ENCODE measurements at places on chromosomes 6 and 20.

DNA sequence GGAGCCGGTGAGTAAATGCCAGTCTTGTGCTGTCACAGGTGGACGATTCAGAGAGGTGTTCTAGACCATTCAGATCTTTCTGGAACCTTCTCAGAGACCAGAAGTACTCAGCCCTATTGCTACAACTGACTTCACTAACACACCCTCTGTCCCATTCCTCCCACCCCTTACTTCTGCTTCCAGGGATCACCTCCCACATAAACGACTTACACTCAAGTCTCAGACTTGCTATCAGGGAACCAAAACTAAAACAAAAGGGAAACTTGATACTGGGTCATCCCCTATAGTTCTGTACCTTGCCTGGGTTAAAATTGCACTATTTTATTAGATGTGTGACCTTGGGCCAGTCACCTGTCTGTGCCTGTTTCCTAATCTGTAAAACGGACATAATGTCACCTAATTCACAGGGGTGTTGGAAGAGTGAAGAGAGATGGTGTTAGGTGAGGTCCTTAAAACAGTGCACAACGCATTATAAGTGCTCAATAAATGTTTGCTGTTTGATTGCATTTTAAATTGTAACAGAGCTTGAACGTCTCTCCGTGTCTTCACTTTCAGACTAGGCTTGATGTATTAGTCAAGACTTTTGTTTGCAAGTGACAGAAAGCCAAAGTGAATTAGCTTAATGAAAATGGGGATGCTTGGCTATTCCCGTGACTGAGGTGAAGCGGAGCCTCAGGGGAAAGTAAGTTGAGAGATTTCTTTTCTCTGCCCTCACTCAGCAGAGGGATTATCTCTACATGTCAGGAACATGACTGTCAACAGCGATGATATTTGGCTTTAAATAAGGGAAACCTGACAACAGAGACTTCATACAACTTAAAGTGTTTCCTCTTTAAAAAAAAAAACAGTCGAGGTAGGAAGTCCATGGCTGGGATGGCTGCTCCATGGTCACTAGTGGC is 3.0 kb upstream of the SRXN1 start:
- DNase-seq, result no peak

DNA sequence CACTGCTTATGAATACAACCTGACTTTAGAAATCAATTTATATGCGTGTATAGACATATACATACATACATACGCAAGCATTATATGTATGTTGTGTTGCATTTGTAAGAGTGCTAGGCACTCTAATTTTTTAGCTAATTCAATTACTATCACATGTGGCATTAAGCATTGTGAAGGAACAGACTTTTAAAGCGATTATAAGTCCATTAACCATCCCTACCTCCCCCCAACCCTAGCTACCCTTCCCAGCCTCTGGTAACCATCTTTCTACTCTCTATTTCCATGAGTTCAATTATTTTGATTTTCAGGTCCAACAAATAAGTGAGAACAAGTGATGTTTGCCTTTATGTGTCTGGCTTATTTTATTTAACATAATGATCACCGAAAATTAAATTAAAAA is 453.8 kb downstream of the DOK5 start:
- DNase-seq, result no peak

- DNase-seq, result no peak
Observed at GRCh38 chr20:51695574-51696303, 72.5 kb downstream of the ATP9A start.

DNA sequence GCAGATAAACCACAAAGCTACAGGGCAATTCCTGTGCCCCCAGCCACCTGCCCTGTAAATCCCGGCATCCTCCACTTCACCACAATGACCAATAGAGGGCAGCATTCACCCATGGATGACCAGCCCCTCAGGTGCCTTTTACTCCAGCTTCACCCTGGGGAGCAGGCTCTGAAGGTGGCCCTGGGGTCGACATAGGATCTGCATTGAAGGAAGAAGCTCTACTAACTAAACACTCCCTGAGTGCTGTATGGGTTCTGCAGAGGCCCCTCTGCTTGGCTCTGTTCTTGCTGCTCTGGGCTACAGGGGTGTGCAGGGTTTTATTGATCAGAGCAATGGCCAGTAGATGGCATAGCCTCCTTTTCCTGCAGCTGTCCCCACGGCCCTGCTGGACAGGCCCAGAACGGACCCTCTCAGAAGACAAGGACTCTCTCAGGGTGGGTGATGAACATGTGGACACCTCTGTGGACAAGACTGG is 20.3 kb downstream of the CST4 start:
- peak; percentile 47 for DNase-seq

GRCh38 chr20:51280047-51280446 is 257.1 kb upstream of the KCNG1 start:
- no peak for DNase-seq

- DNase-seq, result no peak
Observed at GRCh38 chr20:11376420-11376819, 541.3 kb upstream of the BTBD3 start.

- DNase-seq, result no peak
Observed at GRCh38 chr20:44720997-44721784, 6.0 kb downstream of the CCN5 start.

- DNase-seq, result peak; percentile 74
Observed at GRCh38 chr20:34522969-34523871, 7.0 kb downstream of the DYNLRB1 start.

- DNase-seq, result no peak
Observed at GRCh38 chr6:124438546-124439065, 523.6 kb upstream of the RNF217 start.

- no peak for DNase-seq
Observed at GRCh38 chr6:6559994-6560570, 28.4 kb upstream of the LY86 start.

- peak; percentile 46 for DNase-seq
Observed at GRCh38 chr6:36599791-36600209, 5.6 kb downstream of the SRSF3 start.

GRCh38 chr20:3794701-3795420 is 1.2 kb upstream of the CDC25B start:
- DNase-seq, result no peak

- no peak for DNase-seq
Observed at GRCh38 chr6:27667657-27668441, 194.9 kb upstream of the ZNF184 start.

GRCh38 chr20:31815408-31816188 is 3.6 kb upstream of the MYLK2 start:
- DNase-seq, result no peak

DNA sequence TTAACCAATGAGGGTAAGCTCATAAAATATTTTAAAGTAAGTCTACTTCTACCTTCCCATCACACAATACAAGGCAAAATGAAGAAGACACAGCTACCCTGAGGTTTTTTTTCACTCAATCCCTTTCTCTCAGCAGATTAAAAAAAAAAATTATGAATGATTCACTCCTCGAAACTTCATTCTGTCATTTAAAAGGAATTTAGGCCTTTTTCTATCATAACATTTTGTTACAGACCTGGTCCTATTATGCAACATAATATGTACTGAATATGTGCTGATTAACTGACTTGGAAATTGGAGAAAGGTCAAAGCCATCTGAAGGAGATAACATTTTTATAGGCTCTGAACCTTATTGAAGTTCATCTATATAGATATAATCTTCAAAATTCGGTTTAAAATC is 45.5 kb downstream of the PRL start:
- DNase-seq, result no peak

DNA sequence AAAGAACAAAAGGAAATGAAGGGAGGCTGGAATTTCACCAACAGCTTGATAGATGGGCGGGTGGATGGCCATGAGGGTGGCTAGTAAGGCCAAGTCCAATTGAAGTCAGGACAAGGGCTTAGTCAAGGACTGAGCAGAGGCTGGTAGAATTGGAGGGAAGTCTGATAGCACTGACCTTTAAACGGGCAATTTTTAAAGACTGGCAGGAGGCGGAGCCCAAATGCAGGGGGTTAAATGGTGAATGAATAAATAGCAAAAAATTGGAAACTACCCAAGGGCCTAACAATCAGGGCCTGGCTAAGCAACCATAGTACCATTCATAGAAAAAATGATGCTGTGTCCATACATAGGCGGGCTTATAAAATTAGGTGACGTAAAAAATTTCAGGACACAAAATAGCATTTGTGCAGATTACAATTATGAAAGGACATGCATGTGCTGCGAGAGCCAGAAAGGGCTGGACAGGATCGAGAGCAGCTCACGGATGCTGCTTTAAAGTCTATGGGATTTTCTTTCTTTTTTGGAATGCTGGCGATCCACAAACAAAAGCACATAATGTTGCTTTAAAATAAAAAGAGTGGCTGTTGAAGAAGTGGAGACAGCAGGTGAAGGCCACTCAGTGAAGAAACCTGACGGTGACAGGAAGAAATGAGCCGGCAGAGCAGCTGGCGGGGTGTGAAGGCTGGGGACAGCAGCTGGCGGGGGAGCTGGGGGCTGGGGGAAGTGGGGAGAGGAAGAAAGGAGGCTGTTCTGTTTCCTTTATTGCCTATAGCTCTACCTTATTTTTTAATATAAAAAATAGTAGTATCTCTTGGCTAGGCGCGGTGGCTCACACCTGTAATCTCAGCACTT is 42.8 kb upstream of the TAF8 start:
- DNase-seq, result no peak

DNA sequence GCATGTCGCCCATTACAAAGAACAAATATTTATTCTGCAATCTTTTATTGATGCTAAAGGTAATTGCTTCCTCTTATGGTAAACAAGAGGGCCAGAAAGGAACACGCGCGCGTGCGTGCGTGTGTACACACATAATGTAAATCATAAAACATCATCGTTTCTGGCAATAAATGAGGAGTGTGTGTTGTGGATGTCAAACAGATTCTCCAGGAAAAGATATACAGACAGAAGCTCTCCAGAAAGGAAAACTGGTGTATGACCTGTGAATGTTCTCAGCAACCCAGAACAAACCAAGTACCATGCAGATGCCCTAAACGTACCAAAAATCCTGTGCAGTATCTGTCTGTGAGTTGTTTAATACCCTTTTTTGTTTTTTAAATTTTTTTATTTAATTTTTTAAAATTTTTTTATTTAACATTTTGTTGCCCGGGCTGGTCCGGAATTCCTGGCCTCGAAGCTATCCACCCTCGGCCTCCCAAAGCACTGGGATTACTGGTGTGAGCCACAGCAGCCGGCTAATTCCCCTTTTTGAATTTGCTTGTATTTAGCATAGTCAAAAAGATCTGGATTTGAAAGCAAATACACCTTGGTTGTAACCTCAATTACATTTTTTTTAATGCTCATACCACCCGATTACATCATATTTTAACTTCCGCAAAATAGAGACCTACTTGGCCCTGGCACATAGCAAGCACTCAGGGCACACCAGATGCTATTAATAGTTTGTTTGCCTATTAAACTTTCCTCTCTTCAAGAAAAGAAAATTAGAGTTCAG is 909 bp upstream of the NUDT3 start:
- no peak for DNase-seq

DNA sequence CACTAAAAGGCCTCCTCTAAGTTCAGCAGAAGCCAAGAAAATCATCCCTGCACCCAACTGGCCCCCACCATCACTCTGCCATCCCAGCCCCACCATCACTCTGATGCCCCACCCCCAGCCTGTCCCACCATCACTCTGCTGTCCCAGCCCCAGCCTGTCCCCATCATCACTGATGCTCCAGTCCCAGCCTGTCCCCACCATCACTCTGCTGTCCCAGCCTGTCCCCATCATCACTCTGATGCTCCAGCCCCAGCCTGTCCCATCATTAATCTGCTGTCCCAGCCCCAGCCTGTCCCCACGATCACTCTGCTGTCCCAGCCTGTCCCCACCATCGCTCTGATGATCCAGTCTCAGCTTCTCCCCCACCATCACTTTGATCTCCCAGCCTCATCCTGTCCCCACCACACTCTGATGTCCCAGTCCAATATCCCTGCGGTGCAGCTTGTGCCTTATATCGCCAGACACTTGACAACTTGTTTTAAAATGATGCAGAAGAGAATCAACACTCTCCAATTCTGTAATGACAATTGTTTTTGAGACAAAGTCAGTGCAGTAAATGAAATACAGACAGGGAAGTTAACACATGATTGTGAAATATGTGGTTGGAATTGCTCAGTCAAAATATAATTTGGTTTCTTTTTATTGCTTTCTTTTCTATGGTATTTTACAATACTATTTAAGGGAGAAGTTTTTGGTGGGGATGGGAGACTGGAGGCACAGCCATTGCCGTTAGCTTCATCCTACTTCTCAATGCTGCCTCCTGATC is 100.8 kb downstream of the TNFAIP3 start:
- DNase-seq, result peak; percentile 1

- no peak for DNase-seq
Observed at GRCh38 chr6:35754452-35755277, 17.8 kb downstream of the ARMC12 start.

- DNase-seq, result no peak
Observed at GRCh38 chr20:1563598-1563997, 6.1 kb upstream of the SIRPD start.

DNA sequence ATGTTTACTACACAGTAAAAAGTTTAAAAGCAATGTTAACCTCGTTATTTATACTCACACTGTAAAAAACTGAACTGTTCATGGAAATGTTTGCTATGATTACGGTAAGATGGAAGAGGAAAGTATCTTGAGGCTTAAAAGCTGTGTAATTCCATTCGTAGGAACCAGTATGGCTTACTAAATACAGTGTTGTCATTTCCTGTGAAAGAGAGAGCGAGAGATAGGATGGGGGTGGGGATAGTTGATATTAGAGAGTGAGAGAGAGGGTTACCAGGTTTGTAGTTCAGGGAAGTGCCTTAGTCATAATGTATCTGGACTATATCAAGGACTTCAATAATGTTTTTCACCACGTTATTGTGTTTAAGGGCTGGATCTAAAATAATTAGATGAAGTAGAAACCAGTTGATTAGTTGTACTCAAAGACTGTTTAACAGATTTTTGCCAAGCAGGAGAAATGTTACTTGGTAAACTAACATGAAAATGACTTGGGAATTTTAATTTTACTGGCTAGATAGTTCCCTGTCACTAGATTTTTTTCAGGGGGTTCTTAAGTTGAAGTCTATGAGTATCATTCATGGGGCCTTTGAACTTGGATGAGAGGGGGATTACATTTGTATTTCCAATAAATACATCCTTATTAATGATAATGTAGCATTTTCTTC is 30.4 kb downstream of the AFDN start:
- DNase-seq, result no peak

DNA sequence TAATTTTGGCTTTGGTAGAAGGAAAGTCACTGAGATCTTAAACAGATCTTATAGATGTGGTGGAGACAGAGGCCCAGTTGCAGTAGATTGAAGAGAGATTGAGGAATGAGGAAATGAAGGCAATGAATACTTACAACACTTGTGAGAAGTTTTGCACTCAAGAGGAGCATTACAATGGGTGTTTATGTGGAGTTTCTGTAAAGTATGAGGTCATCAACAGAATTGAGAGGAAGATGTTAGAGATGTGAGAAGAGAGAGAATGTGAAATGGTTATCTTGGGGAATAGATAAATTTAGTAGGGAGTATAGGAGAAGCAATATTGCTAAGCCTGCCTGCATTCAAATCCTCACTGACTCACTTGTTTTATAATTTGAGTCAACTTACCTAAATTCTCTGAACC is 83.4 kb downstream of the GFRAL start:
- no peak for DNase-seq

- DNase-seq, result no peak
Observed at GRCh38 chr6:45898941-45899682, 116.5 kb downstream of the CLIC5 start.
